ENCODE measurements at places on chromosomes 3 and 15.

- no peak for DNase-seq
These were observed 564 bp upstream of the GABPB1 start for GRCh38 chr15:50355619-50355905.

- no peak for DNase-seq
These were observed 1.4 kb downstream of the AHSG start for GRCh38 chr3:186614266-186614596.

GRCh38 chr15:69225355-69226022 lies 65.1 kb downstream of the GLCE start:
- DNase-seq: no peak

- no peak for DNase-seq
These were observed 9.3 kb downstream of the VIPR1 start for GRCh38 chr3:42511736-42512135.

GRCh38 chr15:79641841-79642240 lies 209.7 kb downstream of the MINAR1 start:
- no peak for DNase-seq

GRCh38 chr3:184583578-184584451 lies 22.2 kb downstream of the EPHB3 start:
- DNase-seq: peak; percentile 66

DNA sequence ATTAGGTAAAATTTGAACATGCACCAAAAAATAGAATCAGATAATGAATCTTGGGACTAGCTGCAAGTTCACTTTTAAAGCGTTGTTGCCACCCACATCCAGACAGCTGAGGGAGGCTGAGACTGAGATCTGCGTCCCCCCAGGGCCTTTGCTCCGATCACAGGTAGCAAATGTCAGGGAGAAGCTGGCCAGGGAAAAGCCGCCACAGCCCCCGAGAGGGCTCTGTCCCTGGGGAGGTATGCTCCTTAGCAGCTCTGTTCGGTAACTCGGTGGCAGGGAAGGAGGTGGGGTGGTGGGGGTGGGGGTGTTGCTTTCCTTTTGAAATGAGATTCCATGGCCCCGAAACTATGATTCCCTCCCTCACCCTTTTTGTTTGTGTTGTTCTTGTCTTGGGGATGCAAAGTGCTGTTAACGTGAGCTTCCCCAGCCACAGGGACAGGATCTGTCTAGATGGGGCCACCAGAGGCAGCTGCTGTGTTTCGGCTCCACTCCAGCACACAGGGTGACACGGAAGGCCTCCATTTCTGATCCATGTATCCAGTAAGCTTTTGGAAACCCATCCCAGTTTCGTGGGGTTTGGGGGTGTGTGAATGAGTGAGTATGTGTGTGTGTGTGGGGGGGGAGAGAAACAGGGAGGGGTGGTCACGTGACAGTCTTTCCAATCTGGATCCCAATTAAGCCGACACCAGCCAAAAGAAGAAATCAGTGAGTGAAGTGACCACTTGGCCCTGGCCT lies 1.1 kb upstream of the MINAR1 start:
- no peak for DNase-seq

- no peak for DNase-seq
These were observed 2.4 kb upstream of the VIPR1 start for GRCh38 chr3:42500091-42500490.

DNA sequence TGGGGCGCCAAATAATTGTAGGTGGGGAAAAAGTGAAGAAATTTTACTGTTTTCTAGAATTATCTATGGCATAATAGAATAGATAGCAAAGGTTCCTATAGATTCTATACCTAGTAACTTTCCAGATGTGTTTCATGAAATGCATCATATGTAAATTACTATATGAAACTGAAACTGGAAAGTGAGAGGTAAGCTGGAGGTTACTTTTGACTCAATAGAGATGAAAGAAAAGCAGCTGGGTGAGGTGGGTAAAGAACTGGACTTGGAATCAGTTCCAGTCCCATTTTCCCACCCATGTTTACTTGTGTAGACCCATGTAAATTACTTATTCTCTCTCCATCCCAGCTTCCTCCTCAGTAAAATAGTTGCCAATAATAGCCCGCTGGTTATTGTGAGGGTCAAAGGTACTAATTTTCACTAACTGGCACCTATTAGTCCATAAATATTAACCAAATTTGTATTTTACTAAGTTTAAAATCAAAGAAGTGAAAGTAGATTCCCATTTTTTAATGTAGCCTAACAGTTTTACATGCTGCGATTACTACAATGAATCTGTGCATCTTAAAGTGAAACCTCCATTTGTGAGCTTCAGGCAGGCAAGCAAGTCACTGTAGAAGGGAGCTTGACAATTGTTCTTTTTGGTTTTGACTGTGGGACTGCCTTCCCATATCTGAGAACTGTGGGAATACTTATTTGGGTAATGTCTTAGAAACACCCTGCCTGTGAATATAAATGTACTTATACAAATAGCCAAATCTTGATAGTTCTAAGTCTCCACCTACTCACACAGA lies 312.1 kb downstream of the SLC9A9 start:
- no peak for DNase-seq

DNA sequence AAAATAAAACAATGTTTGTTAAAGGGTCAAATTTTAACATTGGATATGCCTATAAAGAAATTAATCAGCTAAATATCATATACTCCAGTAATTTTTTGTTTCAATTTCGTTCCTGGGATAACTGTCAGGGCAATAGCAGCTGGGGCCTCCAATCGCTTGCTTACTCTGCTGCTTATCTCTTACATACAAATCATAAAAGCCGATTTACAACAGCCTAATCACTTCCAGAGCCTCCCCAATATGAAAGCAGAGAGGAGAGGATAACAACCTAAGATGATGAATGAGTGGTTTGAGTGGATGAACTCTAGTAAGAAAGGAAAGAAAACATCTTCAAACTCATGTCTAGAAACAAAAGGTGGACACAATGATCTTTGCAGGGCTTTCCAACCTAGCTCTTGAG lies 80.7 kb upstream of the PSMD6 start:
- no peak for DNase-seq

DNA sequence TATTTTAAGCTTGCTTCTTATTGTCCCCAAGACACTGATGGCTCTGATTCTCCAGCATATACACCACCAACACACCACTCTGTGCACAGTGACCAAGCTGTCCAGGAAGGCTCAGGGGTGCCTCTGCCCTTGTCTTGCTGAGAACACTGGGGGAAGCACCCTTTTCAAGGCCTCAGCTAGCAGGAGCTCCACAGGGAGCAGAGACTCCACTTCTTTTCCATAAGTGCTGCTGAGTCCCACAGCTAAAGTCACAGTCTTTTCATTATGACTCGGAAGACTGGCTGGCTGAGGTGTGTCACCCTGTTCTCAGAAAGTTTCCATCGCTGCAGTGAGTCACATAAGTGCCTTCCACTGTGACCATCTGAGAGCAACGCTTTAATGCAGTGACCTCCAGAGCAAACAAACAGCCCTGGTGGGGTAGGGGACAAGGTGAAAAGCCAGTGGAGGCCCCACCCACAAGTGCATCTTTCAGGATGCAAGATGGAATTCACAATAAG lies 226.9 kb upstream of the CHRNA7 start:
- DNase-seq: no peak

DNA sequence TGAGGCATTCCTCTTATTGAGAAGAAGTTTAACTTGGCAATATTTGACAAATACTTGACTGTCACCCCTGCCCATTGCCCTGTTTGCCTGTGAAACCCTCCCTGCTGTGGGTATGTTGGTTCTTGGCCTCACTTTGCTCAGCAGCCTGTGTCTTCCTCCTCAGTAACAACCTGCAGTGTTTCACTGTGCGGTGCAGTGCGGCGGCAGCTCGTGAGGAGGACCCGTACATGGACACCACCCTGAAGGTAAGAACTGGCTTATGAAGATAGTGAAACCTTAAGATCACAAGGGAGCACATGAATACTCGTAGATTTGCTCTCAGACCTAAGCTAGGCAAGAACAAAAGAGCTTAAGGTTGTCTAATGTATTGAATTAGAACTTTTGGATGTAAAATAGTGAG lies 21.0 kb downstream of the HPS3 start:
- no peak for DNase-seq

DNA sequence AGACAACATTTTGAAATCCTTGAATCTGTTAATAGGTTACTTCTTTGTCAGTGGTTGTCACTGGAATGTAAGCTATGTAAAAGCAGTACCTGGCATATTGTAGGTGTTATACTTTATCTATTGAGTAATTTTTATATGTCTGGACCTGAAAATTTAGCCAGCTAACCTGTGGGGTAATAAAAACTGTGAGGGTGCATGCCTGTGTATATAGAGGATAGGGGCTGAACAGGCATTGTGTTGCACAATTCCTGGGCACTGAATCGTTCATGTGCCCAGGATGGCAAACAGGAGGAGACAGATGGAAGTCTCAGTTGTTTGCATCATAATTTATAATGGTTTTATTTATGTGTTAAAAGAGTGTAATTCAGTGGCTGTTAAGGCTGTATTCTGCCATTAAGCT lies 67.1 kb downstream of the ARMC8 start:
- no peak for DNase-seq

DNA sequence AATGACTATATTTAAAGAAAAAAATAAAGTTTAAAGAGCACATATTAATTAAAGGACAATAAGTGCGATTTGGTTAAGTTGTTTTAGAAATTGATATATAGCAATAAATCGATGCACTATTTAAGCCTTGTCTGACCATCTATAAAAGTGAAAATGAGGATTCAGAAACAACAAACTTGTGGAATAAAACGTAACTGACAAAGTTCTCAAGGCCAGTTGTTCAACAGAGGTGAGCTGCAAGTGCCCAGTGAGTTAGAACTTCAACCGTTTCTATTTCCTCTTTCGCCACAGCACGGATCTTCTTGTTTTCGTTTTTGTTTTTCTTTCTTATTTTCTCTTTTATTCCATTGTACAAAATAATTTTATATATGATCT lies 724.9 kb upstream of the ARRDC4 start:
- DNase-seq: no peak

Measured in anterior cingulate cortex (tissue), 58 donors.